ENCODE measurements at places on chromosomes 2 and 18.

DNA sequence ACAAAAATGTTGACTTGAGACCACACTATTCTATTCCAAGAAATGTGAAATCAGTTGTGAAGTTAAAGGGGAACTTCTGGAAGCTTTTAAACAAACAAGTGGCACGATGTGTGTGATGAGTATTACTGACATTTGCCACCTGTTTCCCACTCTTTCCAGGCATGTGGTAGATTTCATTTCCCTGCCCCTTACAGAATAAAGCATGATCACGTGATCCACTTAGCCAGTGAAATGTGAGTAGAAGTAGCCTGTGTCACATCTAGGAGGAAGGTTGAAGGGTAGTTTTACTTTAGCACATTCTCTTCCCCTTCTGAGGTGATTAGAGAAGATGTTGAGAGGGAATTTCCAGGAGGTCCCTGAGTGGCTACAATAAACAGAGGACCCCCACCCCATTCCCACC, 3.8 kb downstream of the COL4A4 start:
- DNase-seq, result no peak

GRCh38 chr2:85861650-85862049, 27.1 kb downstream of the ST3GAL5 start:
- DNase-seq, result no peak

- DNase-seq, result no peak
Measured at GRCh38 chr2:237593596-237594320, 3.2 kb upstream of the RAB17 start.

- DNase-seq, result no peak
Measured at GRCh38 chr2:126534478-126534877, 121.5 kb upstream of the GYPC start.

GRCh38 chr2:222483513-222484039, 59.2 kb downstream of the SGPP2 start:
- DNase-seq, result no peak

GRCh38 chr18:54807303-54807702, 21.0 kb upstream of the RAB27B start:
- DNase-seq, result no peak

GRCh38 chr18:3468833-3469232, 18.9 kb downstream of the TGIF1 start:
- no peak for DNase-seq

DNA sequence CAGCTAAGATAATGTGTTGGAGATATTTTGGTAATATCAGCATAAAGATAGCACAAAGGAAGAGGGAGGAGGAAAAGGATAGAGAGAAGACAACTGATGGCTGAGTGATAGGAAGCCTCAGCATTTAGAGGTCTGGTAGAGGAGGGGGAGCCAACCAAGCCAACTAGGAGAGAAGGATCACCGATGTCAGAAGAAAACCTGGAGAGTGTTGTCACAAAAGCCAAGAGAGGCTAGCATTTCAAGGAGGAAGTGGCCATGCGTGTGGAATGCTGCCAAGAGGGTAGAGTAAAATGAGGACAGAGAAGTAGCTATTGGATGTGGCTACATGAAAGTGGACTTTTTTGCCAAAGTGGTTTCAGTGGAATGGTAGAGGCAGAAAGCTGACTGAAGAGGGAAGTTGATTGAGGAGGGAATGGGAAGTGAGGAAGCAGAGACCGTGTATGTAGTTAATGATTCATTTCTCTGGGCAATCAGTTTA, 34.3 kb downstream of the LCLAT1 start:
- DNase-seq, result no peak

GRCh38 chr2:97781981-97782380, 68.6 kb downstream of the ZAP70 start:
- no peak for DNase-seq

DNA sequence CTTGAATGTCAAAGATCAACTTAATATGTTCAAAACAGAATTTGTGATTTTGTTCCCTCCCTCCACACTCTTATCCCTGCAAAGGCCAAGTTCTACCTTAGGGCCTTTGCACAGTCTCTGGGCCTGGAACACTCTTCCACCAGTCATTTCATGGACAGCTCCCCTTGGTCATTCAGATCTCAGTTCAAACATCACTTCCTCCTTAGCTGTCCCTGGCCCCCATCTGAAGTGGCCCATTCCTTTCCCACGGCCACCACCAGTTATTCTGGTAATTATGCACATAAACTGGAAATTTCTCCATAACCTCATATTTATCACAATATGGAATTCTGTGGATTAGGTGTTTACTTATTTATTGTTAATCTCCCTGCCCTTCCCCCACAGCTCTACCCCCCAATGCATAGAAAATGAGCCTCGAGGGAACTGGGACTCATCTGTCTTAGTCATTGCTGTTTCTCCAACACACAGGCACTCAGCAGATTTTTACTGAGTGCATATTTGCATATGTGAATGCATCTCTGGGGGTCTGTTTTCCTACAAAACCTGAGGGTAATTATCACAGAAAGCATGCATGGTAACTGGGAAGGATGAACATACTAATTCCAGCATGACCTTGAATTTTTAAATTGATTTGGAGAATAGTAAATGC, 35.5 kb upstream of the SPTBN1 start:
- DNase-seq, result no peak

GRCh38 chr2:38528008-38528442, 74.7 kb downstream of the HNRNPLL start:
- DNase-seq, result no peak

DNA sequence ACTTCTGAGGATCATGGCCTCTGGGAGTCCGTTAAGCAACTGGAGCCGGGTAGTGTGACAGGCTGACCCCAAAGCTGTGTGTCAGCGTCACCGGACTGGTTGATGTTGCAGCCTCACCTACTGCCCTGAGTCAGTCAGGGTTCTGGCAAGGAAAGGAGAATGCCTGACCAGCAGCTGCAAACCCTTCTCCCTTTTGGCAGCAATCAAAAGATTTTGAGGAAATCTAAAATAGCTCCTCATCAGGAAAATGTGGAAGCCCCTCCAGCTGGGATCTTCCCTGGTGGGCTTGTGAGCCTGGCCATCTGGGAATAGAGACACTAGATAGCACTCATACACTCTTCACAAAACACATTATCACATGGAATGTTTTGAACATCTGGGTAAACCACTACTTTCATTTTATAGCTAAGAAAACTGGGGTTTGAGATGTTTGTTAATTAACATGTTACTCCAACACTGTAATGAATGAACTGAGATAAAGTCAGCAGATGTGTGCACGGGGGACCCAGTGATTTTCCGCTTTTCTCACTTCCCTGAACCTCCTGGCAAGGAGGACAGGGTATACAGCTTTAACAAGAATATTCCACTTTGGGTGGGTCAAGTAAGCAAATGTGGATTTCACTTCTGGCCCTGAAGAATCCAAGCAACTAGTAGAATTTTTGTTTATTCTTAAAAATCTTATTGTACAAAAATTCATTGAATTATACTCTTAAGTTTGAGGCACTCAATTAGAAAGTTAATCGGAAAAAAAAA, 24.7 kb downstream of the CLUL1 start:
- no peak for DNase-seq

- no peak for DNase-seq
Measured at GRCh38 chr2:112168422-112169124, 30.4 kb downstream of the FBLN7 start.

DNA sequence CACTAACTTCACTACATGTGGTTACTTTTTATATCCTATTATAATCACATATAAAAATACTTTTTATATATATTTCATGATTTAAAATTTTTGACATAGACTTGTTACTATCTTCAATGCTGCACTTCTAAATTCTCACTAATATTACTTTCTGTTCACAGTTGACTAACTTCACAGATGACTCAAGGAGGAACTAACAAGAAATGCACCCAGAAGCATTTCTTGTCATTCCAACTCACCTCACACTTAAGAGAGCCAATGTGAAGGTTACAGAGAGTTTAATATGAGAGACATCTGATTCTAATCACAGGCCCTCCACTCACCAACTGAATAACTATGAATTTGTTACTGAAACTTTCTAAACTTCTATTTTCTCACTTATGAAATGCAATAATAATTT, 399.8 kb upstream of the SLC8A1 start:
- DNase-seq, result no peak

- DNase-seq, result no peak
Measured at GRCh38 chr2:240401781-240402551, 33.5 kb upstream of the GPC1 start.

- no peak for DNase-seq
Measured at GRCh38 chr2:238967031-238967977, 119.4 kb downstream of the TWIST2 start.

DNA sequence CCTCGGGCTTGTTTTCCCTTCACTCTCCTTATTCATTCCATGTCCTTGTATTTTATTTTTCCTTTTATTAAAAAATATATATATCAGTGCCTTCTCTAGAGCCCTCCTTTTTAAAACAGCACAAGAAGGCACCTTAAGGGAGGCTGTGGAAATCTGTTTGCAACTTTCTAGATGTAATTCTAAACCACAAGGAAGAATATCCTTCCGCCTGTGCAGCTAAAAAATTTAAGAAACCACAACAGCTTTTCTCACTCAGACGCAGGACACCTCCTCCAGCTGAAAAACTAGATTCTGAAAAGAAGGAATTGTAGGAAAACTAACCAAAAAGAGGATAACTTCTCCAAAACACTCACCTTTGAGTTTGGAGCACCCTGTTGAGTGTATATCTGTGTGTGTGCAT, 142.2 kb downstream of the BCL11A start:
- DNase-seq, result peak; percentile 12

DNA sequence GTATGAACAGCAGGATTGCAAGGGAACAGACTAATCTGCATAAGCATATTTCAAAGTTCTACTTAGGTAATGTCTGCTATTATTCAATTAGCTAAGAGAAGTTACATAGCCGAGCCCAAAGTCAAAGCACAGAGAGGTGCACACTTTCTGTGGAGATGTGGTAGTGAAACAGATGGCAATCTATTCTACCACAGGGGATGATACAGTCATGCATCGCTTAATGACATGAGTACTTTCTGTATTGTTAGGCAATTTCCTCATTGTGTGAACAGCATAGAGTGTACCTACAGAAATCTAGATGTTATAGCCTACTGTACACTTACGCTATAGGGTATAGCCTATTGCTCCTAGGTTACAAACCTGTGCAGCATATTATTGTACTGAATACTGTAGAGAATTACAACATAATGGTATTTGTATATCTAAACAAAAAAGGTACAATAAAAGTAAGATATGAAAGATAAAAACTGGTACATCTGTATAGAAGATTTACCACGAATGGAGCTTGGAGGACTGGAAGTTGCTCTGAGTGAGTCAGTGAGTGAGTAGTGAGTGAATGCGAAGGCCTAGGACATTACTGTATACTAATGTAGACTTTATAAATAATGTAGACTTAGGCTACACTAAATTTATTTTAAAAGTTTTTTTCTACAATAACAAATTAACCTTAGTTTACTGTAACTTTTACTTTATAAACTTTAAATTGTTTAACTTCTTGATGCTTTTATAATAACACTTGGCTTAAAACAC, 197.6 kb downstream of the MBD5 start:
- DNase-seq, result peak; percentile 1

DNA sequence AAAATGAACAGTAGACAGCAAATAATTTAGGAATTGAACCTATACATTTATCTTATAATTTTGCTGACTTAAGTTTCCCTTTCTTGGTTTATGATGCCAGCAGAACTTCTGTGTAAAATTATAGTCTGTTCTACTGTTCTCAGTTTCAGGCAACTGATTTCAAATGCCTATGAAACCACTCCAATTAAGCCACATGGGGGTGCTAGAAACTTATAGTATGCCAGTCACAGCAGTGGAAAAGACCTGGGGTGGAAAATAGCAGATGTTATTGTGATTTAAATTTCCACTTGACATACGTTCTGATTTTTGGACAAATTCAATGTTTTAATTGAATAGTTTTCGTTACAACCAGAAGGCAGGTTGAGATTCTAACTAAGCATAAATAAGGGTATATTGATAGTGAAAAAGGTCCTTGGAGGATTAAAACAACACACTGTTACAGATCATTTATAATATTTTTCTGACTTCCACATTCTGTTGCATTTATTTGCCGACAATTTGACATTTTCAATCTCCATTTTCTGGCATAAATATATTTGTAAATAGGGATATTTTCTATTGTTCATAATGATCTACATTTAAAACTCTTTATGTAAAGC, 61.4 kb downstream of the CPS1 start:
- DNase-seq, result peak; percentile 4

GRCh38 chr2:197378494-197379307, 56.1 kb downstream of the SF3B1 start:
- DNase-seq, result no peak

DNA sequence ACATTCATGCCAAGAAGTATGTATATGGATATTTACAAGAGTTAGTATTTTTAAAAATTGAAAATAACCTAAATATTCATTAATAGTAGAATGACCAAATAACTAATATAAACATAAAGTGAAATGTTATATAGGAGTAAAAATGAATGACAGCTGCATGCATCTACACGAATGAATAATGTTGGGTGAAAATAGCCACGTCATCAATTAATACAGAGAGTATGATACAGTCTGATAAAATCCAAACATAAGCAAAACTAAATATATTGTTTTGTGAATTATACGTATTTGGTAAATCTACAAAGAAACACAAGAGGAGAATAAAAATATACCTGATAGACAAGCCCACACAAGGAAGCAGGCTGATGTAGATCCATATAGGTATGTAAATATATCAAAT, 24.5 kb downstream of the ZC3H8 start:
- DNase-seq, result no peak

DNA sequence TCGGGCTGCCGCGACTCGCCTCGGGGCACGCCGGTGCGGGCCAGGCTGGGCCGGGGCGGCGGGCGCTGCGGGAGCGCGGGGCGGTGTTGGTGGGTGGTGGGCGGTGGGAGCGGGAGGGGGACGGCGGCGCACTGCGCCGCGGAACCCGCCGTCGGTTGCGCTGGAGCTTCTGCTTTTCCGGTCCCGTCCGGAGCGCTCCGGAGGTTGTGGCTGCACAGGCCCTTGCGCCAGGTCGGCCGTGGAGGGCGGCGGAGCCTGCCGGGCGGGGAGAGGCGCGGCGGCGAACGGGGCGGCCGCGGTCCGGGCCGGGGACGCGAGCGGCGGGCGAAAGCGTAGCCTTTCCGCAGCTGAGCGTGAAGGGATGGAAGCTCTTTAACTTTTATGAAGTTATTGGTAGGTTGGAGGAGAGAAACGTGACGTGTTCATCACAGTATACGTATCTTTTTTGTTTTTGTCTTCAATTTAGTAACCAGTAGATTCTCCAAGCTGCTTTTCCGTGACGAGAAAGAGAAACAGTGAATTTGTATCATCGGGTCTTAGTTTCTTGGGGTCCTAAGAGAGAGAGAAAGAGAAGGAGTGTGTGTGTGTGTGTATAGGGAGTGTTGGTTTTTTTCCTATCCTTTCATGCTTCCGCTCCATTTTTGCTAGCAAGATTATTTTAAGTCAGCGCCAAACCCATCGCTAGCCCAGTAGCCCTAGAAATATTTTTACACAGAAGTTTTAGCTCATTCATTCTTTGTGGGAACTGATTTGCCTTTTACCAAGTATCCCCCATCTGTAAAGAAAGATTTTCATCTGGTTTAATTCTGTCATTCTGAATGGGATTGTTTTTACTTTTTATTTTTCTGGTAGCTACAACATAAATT, 535 bp downstream of the ATG4B start:
- DNase-seq, result no peak
